G401 (cell line): ENCODE measurements at places on chromosomes 4 and X.

GRCh38 chr4:85790582-85790981 is 315.6 kb downstream of the ARHGAP24 start:
- no peak for DNase-seq

DNA sequence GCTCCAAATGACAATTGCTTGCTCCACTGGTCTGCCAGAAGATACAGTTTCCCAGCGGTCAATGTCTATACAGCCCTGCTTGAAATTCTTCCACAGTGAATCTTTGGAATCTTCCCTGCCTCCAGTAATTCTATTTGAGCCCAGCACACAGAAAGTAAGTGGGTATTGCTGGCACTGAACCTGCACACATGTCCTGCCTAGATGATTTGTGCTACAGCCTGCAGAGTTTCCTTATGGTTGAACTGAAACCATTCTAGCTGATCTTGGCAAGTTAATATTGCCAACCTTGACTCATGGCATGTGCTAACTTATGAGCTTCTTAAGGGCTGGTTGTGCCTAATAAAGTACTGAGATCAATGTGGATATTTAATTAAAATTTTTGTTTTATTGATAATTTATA is 553.8 kb upstream of the GNPDA2 start:
- DNase-seq = peak; percentile 75

DNA sequence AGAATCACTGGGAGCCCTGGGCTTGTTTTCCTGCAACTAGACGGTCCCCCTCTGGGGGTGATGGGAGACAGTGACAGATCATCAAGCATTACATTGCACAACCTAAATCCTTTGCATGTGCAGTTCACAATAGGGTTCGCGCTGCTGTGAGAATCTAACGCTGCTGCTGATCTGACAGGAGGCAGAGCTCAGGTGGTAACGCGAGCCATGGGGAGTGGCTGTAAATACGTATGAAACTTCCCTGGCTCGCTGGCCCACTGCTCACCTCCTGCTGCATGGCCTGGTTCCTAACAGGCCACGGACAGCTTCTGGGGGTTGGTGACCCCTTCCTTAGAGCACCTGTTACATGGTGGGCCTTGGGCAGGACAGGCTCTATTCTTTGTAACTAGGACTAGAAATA is 10.4 kb downstream of the PAQR3 start:
- no peak for DNase-seq

- no peak for DNase-seq
Observed at GRCh38 chr4:75040703-75041102, 107.8 kb downstream of the PARM1 start.

DNA sequence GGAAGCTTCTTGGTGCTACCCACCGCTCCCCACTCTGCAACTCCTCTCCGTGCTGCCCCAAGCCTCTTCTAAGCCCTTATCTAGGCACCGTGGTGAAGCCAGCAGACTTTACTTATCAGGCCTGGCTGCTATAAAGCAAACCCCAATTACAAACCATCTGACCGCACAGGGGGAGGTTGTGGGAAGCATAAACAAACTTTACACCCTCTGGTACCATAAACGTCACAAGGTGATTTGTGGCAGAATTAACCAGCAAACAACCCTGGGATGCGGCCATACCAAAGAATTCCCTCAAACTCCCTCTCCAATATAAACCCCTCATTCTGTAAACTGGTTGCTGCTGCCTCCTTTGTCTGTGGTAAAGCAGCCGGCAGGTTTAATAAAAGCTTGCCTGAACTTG is 55.2 kb downstream of the MAGEC2 start:
- no peak for DNase-seq

DNA sequence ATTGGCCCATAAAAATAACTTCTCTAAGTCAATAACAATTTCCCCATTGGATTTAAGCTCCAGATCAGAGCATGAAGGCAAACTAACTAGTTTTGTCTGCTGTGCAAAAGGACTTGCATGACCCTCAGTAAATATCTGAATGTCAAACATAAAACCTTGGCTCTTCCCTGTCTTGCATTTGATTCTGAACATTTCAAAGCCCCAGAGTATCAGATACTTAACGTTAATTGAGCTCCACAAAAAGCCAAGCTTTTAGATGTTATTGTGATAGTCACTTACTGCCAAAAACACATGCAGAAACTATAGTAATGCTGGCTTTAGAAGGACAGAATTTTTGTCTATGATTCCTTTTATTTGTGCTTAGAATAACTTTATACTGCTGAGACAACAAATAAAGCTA is 664.2 kb downstream of the ADGRL3 start:
- no peak for DNase-seq

GRCh38 chrX:103626855-103627254 is 1.9 kb upstream of the TCEAL1 start:
- no peak for DNase-seq
